ENCODE measurements at places on chromosomes 11 and 22.

- DNase-seq = no peak
Measured at GRCh38 chr11:46356924-46357482, 9.7 kb downstream of the DGKZ start.

- DNase-seq = no peak
Measured at GRCh38 chr11:96264364-96264763, 78.6 kb downstream of the MAML2 start.

DNA sequence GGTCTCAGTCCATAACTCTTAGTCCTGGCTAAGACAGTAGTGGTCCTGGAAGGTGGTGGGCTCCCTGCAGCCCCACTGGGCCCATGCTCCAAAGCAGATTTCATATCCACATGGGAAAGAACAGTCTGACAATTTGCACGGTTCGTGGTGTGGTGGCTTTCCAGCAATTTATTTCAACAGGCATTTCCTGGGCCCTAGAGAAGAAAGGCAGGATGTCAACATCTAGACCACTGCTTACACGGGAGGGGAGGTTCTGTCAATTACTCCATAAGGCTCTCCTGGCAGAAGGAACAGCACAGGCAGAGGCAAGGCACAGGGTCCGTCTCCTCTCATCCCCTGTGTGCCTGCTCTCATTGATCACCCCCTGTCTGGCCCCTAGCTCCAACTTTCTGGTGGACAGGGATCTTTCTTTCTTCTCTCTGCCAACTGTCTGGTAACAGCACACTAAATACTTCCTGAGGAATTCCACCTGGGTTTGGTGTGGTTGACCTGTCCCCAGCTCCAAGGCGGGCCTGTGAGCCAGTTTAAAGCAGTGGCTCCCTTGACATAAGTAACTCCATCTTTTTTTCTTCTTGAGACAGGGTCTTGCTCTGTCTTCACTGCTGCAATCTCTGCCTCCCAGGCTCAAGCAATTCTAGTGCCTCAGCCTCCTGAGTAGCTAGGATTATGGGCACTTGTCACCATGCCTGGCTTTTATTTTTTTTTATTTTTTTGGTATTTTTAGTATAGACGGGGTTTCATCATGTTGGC is 5.1 kb upstream of the A4GALT start:
- DNase-seq = no peak

GRCh38 chr11:87604350-87604749 is 566.6 kb downstream of the TMEM135 start:
- no peak for DNase-seq

DNA sequence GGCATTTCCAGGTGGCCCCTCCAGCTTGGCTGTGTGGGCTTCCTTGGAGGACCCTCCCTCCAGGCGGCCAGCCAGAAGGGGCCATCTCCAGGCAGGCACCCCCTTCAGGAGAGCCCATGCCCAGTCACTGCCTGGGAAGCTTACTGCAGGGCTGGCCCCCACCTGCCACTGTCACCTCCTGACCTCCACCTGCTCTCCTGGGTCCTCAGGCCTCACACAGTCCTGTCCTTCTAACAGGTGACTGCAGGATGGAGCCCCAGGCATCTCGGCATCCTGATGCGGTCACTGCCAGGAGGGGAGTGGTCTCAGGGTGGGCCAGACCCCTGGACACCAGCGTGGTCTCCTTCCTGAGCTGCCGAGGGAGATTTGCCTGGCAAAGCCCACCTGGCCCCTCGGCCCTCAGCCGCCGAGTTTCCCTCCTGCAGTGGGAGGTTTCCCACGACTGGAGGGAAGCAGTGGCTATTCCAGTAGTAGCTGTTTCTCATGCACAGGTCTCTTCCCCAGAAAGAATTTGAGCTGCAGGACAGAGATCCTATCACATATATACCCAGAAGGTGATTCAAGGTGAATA is 13.0 kb downstream of the TBX1 start:
- no peak for DNase-seq

GRCh38 chr11:863023-863909 is 20.6 kb downstream of the TSPAN4 start:
- DNase-seq = no peak

GRCh38 chr11:117929142-117929915 is at the start of gene TMPRSS13:
TMPRSS13 (minus strand) TSS chr11:117929402; CDS start chr11:117929307, 95 bp downstream.
- DNase-seq = no peak

DNA sequence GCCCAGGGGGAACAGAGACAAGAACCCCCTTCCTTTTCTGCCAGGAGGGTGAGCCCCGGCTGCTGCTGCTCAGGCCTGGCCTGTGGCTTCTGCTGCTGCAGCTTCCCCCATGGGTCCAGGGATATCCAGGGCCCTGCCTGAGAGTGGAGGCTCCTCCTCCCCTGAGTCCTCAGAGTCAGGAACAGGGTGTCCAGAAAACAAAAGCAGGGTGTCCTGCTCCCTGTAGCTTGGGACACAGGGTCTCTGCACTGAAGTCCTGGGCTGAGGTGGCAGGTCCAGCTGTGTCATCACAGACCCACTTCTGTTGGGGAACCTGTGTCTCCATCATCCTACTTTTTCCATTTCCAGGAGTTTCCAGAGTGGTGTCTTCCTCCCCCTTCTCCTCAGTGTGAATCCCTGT is 76.1 kb downstream of the ZNF280B start:
- no peak for DNase-seq

DNA sequence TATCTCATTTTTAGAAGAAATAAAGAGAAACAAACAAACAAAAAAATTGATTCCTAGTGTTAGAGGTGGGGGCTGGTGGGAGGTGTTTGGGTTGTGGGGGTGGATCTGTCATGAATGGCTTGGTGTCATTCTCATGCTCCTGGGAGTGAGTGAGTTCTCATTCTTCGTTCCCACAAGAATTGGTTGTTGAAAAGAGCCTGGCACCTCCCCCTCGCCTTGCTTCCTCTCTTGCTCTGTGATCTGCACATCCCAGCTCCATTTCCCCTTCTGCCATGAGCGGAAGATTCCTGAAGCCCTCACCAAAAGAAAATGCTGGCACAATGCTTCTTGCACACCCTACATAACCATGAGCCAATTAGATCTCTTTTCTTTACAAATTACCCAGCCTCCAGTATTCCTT is 277.8 kb downstream of the ST3GAL4 start:
- DNase-seq = no peak

- DNase-seq = no peak
Measured at GRCh38 chr11:132788816-132789325, 743.4 kb downstream of the OPCML start.

GRCh38 chr22:19368876-19369275 is 62.7 kb downstream of the HIRA start:
- no peak for DNase-seq
